ENCODE measurements at places on chromosomes 5 and 9. TPM values are rescaled to one million over a fixed set of nuclear protein-coding genes. Genes with fewer than 3 reads are reported as not detected.

SCGB3A2 gene
- not detected for total RNA-seq

KIAA0825 gene
- total RNA-seq = 4.2 TPM

F12 gene
- total RNA-seq = 0.29 TPM

CMYA5 gene
- total RNA-seq = 697 TPM

GNA14 gene
- 5.2 TPM for total RNA-seq

CCDC112 gene
- 2.8 TPM for total RNA-seq

RGP1 gene
- total RNA-seq = 25.7 TPM

CDO1 gene
- total RNA-seq = 12.2 TPM

LCN6 gene
- 8.3 TPM for total RNA-seq

IFNB1 gene
- total RNA-seq = not detected

SNX2 gene
- 42.3 TPM for total RNA-seq

DDX4 gene
- total RNA-seq = not detected

C6 gene
- 128 TPM for total RNA-seq

LCN10 gene
- 4.5 TPM for total RNA-seq

UBTD2 gene
- 10.4 TPM for total RNA-seq

LCN12 gene
- total RNA-seq = 15.6 TPM

IL33 gene
- total RNA-seq = 63.1 TPM

CDC37L1 gene
- total RNA-seq = 40.2 TPM

TMEM141 gene
- total RNA-seq = 99.4 TPM

UBE2D2 gene
- 122 TPM for total RNA-seq

PCDHGB4 gene
- total RNA-seq = 5.5 TPM

LRRC70 gene
- total RNA-seq = 2.1 TPM

ARL14EPL gene
- total RNA-seq = not detected

GABRA1 gene
- not detected for total RNA-seq

SLC25A2 gene
- total RNA-seq = 0.37 TPM

SYK gene
- 6.6 TPM for total RNA-seq

PTGES2 gene
- 126 TPM for total RNA-seq

LCN9 gene
- not detected for total RNA-seq

SEMA6A gene
- total RNA-seq = 9.4 TPM

CAAP1 gene
- total RNA-seq = 13.9 TPM

GABRA6 gene
- not detected for total RNA-seq

STKLD1 gene
- total RNA-seq = 0.31 TPM

GCNT1 gene
- total RNA-seq = 2.6 TPM

ANKRD55 gene
- total RNA-seq = 0.20 TPM

PCDHA11 gene
- total RNA-seq = 0.42 TPM

TAF1L gene
- not detected for total RNA-seq

PAEP gene
- total RNA-seq = not detected

JAKMIP2 gene
- total RNA-seq = 1.3 TPM

NMUR2 gene
- total RNA-seq = 0.62 TPM

UNC13B gene
- total RNA-seq = 21.3 TPM

FOXE1 gene
- not detected for total RNA-seq

SV2C gene
- not detected for total RNA-seq

GPR150 gene
- not detected for total RNA-seq

LCN15 gene
- total RNA-seq = 0.32 TPM

CCNI2 gene
- total RNA-seq = 0.09 TPM

CCNO gene
- total RNA-seq = not detected

PCDHGA5 gene
- 4.1 TPM for total RNA-seq

RLN2 gene
- not detected for total RNA-seq

SPATA31C1 gene
- not detected for total RNA-seq

Data from right cardiac atrium (tissue), 5 donors.